Aorta (tissue), 5 donors: ENCODE measurements at places on chromosomes 7 and 10. TPM values are rescaled to one million over a fixed set of nuclear protein-coding genes. Genes with fewer than 3 reads are reported as not detected.

The LIPM gene
- total RNA-seq: not detected

The CNPY4 gene
- 14.0 TPM for total RNA-seq

The MYL10 gene
- not detected for total RNA-seq

The CYP26A1 gene
- not detected for total RNA-seq

The PNLIPRP3 gene
- total RNA-seq: not detected

The CAMK2B gene
- total RNA-seq: 2.4 TPM

The BRAF gene
- 55.5 TPM for total RNA-seq

The AVPI1 gene
- 18.3 TPM for total RNA-seq

The CFAP46 gene
- 0.42 TPM for total RNA-seq

- DNase-seq: peak; percentile 76
These were observed 23.0 kb upstream of the GRID1 start for GRCh38 chr10:86389441-86390193.

DNA sequence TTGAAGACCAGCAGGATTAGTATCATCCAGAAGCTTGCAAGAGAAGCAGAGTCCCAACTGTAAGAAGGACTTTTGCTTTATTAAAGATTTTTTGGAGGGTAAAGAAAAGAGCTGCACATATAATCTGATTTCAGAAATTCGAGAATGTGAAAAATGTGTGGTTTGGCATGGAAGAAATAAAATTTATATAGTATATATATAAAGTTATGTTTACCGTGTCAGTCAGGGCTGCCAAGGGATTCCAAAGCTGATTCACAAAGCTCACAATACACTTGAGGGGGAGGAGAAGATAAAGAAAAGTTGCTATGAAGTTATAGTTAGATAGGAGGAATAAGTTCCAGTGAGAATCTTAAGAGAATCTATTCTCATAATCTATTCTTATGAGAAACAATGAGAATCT is 231.8 kb upstream of the CACNA2D1 start:
- no peak for DNase-seq

DNA sequence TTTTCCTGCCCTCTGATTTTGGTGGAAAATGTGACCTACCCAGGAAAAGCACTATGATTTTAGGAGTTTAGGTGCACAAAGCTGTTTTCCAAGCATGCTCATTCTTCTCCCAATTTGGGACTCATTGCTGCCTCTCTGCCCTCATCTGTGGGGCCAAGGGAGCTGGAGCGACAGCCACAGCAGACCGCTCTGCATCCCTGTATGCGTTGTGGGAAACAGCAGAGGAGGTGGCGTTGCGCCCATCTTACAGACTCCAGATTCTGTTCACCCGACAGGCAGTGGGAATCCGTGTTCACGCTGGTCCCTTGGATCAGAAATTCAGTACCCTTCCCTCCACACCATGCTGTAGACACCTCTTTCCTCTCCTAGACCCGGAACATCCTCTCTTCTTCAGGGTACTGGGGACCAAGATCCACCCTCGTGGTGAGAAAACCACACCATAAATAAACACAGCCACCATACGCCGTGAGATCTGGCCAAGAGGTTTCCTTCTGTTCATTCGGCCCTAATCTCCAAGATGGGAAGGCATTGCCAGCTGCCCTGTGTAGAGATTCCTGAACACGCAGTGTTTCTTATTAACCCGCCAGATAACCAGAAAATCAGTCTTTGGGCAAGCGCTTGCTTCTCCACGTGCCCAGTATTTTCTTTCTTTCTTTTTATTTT is 87.9 kb downstream of the CUX1 start:
- DNase-seq: peak; percentile 55

DNA sequence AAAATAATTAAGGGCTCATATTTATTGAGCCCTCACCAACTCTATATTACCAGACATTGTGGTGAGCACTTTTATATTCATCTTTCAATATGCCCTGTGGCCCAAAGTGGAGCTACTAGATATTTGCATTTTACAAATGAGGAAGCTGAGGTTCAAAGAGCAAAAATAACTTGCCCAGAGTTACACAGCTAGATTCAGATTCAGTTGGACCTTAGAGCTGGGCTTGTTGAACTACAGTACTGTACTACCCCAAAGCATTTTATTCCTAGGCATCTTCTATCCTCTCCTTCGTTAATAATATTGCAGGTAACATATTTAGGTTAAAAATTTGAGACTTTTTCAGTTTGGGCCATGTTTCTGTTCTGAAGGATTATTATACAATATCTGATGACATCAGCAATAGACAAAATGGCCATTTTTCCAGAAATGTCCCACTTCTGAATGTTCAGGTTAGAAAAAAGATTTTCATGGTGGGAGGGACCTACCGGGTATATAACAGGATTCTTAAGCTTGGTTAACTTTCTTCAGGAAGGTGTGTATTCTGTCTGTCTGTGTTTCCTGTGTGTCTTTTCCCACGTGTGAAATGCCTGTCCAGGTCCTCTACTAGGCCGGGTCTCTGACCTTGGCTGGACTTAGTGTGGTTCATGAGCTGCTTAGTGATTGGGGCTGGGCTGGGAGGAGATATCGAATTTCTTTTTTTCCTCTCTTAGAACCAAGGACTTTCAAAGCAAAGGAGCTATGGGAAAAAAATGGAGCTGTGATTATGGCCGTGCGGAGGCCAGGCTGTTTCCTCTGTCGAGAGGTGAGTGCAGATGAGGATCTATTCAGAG is 13.6 kb downstream of the PRXL2A start:
- DNase-seq: no peak

DNA sequence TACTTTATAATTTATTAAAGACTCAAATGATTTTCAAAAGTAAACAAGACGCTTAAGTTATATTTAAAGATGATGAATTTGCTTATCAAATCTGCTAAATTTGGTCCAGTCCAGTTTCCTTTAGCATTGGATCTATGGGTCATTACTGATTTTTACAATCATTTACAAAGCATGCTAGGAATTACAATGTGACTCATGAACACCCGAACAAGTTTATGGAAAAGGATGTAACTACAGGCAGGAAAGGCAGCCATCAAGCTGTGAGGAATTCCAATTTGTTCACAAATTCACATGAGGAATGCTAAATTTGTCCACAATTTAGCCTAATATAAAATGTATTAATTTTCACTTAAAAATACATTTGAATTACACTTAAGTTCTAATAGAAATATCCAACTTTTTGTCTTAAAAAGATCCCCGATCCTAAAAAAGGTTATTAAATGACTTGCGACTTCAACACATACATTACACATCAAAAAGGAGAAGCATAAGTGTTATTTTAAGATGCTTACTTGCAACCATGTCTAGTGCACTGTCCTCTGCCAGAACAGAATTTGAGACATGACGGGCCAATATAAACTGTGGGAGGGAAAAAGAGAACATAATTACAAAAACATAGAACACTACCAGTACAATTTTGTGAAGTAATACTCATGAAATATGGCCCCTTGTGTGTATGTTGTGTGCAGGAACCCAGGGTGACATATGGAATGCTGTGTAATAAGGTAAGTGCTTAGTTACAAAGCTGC is 194.2 kb upstream of the SLC26A5 start:
- DNase-seq: no peak

DNA sequence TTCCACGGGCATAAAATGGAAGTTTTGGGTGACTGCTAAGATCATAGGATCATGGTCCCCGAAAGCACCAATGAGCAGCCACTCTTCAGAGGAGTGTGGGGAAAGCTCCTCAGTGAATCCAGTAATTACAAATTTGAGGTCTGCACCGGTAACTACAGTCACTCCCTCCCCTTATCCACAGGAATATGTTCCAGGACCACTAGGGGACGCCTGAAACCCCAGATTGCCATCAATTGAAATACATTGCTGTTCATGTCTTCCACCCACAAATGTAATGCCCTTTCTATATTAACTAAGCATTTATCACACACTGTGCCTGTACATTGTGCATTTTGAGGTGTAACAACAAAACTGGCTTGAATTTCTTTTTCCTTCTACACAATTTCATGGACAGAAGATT is 447.9 kb upstream of the PFKP start:
- DNase-seq: no peak

DNA sequence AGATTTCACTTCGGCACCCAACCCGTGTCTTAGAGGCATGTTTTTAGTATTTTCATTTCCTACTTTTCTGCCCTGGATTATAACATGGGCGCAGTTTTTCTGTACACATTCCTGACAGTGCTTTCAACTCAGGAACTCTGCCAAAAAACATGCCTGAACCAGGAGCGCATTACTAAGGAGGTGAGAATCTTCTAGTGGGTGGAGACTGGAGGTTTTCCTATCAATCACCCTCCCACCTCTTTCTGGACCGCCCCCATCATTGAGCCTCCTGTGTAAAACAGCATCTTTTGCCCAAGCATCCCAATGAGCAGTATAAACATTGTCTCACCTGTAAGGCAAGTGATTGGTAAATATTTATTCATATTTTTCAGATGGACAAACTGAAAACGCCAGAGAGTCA is 53.2 kb downstream of the STK17A start:
- no peak for DNase-seq

GRCh38 chr7:13850185-13850752 is 139.2 kb downstream of the ETV1 start:
- no peak for DNase-seq

DNA sequence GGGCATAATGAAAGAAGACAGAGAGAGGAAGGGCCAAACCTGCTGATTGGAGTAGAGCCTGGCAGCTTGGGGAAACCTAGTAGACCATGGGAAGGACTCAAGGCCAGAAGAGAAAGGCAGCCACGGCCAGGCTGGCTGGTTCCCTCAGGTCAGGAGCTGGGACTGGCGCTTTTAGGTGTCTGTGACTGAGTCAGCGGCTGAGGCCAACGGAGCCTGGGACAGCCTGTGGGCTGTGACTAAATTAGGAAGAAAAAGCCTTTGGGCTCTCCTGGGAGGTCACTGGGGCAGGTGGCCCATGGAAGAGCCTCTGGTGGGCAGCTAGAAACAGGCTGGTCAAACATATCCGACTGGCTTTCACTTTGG is 108.9 kb upstream of the PDCD4 start:
- DNase-seq: peak; percentile 75

DNA sequence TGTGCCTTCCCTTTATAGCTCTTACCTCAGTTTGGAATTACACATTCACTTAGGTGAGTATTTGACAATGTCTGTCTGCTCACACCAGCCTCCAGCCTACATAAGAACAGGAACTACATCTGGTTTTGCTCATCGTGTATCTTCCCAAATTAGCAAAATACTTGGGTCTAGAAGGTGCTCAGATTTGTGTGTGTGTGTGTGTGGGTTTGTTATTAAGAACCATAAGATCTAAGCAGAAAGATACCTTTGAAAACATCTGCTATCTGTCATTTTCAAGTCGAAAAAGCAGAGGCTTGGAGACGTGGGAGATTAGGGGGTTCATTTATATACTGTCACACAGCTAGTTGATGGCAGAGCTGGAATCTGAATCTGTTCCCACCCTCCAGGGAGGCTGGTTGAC is 14.8 kb upstream of the LAMB4 start:
- no peak for DNase-seq

- DNase-seq: no peak
These were observed 321.8 kb downstream of the PAXIP1 start for GRCh38 chr7:154680894-154681659.

DNA sequence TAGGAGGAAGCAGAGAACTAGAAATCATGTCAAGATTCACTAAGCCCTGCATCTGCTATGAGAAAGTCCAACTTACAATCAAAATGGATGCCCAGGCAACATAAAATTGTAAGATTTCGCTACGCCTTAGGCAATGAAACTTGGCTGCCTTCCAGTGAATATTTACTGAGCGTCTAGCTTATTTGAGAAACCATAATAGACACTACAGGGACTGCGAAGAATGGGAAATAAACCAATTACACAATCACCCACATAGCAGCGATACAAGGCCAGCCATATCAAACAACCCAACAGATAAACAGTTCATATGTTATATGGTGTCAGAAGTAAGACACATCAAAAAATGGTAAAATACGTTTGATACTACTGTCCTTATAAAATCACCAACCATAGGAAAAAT is 545.0 kb upstream of the C7orf33 start:
- no peak for DNase-seq

DNA sequence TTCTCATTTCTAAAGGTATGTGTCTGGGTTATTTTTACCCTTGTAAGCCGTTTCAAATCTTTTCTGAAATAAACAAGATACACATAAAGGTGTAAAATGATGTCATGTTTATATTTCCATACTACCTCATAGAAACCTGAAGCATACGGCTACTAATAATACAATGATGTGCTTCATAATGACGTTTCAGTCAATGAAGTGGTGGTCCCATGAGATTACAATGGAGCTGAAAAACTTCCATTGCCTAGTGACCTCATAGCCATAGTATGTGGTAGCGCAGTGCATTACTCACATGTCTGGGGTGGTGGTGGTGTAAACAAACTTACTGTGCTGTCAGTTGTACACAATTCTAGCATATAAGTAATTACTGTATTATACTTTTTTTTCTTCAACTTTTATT is 24.9 kb downstream of the EPDR1 start:
- DNase-seq: no peak

- no peak for DNase-seq
These were observed 217.4 kb downstream of the ZMYND11 start for GRCh38 chr10:352476-353235.

- DNase-seq: no peak
These were observed 577.5 kb upstream of the SORCS1 start for GRCh38 chr10:107741971-107742370.

GRCh38 chr10:109926061-109926745 is 2.9 kb upstream of the XPNPEP1 start:
- no peak for DNase-seq

DNA sequence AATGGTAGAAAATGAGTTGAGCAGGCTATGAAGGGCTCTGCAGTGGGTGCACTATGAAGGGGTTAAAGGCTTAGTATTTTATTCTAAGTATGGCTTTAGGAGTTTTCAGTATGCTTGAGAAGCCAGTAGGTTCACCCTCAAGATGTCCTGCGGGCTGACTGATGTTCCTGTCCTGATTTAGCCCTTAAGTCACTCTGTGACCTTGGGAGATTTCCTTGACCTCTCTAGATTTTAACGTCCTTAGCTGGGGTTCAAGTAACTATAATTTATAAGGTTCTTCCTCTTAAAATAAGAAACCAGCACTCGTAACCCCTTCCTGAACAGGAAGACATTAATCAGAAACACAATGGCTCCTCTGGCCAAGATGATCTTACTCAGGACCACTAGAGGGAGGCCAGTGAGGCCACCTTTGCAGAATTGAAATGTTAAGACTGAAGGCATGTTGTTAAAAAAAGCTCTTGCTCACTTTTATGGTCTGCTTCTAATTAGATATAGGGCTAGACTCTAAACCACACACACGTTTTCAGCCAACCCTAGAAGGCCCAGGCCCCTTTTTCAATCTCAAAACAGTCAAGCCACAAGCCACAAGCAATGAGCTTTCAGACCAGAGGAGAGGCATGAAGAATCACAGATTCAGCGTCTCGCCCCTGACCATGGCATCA is 41.9 kb downstream of the CDK1 start:
- no peak for DNase-seq

- no peak for DNase-seq
These were observed 41.3 kb downstream of the AVL9 start for GRCh38 chr7:32536585-32536984.

GRCh38 chr10:31353574-31353973 is 34.6 kb downstream of the ZEB1 start:
- no peak for DNase-seq
